Non-pigmented ciliary epithelial cell (primary cell): ENCODE measurements at places on chromosomes 5 and 9.

DNA sequence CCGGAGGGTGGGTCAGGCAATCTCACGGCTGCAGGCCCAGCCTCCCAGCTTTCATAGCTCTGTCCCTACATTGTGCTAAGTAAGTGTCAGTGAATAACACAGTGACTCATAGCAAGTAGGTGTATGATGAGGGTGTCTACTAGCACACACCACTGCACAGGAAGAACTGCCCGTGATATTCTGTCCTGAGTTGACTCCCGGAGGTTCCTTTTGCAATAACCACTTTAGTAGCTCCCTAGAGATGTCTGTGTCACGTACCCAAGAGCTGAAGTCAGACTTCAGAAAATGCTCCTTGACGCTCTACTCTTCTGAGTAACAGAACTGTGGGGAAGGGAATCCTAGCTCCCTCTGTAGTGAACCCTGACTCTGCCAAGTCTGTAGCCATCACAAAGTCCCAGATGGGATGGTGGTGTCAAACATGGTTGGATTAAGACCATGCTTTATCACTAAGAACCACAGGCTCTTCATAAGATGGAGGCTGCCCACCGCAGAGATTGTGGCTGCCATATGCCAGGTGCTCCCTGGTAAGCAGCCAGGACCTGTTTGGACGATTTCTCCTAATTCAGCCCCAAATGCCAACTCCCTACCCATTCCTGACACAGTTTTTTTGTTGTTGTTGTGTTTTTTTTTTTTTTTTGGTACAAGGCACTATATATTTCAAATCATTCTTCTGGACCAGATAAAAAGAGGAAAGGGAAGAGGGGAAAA, 352.6 kb upstream of the PANK3 start:
- no peak for DNase-seq

DNA sequence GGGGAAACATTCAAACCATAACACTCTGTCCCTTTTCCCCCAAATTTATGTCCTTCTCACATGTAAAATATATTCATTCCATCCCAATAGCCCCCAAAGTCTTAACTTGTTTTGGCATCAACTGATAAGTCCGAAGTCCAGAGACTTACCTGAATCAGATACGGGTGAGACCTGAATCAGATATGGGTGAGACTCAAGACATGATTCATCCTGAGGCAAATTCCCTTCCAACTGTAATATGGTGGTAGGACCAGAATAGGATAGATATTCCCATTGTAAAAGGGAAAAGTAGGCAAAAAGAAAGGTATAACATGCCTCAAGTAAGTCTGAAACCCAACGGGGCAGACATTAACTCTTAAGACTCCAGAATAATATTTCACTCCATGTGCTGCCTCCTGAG, 115.6 kb upstream of the CKMT2 start:
- DNase-seq, result no peak

GRCh38 chr5:61299261-61299681, 32.8 kb upstream of the ZSWIM6 start:
- no peak for DNase-seq

DNA sequence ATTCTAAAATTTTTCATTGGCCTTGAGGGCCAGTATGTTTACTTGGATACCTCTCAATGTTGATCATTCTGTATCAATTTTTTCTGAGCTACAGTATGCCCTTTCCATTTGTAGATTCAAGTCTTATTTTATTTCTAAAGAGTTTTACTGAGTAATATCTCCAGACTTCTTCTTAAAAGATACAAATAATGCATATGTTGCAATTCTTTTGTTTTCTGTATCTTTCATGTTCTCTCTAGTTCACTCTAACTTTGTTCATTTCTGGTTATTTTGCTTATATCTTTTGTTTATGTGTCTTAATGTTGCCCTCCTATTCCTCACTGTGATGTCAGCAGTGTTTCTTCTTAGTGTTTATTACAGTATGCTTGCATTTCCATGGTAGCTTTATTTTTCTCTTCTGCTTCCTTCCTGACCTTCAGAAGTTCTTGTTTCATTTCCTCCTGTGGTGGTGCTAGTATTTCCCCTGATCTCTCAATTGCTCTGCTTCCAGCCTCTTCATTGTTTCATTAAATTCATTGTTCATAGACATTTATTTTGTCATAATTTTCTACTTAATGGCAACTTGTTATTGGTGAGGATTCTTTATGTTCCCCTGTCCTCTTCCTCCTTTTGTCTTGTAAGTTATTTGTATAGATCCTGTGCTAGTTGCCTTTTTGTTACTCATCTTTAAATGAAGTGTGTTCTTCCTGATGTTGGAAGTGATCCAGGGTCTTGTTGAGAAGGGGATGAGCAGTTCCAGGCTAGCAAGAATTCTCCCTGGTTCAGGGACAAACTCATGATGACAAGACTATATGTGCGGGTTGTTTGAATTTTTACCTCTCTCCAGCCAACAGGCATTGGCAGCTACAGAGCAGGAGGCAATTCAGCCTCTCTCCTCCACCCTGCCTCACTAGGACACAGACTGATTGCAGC, 160.8 kb downstream of the DEPDC1B start:
- DNase-seq, result no peak

DNA sequence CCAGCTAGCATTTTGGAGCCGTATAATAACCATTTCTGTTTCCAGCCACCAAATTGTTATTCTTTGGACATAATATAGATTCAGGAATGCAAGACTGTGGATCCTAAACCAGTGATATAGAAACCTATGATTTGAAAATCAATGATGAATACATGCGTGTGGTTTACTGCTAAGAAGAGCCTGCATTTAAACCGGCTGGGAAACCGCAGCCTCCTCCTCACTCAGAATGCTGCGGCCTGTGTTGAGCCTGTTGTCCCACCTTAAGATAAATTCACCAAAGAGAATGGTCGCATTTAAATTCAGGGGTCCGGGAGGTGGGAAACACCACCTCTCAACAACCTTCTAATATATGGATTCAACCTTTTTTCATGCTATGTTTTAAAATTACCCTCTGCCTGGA, 148.0 kb downstream of the MEF2C start:
- DNase-seq, result no peak
